ENCODE measurements at places on chromosomes 1 and 21.

DNA sequence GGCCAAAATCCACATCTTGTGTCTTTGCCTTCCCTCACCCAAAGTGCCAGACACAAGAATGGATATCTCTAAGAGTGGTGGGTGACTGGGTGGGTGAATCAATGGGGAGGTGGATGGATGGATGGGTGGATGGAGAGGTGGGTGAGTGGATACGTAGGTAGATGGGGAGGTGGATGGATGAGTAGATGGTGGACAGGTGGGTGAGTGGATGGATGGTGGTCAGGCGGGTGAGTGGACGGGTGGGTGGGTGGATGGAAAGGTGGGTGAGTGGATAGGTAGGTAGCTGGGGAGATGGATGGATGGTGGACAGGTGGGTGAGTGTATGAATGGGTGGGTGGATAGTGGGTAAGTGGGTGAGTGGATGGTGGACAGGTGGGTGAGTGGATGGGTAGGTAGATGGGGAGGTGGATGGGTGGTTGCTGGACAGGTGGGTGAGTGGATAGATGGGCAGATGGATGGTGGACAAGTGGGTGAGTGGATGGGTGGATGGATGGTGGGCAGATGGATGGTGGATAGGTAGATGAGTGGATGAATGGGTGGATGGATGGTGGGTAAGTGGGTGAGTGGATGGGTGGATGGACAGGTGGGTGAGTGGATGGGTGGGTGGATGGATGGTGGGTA is 34.2 kb downstream of the SLC19A1 start:
- no peak for DNase-seq

DNA sequence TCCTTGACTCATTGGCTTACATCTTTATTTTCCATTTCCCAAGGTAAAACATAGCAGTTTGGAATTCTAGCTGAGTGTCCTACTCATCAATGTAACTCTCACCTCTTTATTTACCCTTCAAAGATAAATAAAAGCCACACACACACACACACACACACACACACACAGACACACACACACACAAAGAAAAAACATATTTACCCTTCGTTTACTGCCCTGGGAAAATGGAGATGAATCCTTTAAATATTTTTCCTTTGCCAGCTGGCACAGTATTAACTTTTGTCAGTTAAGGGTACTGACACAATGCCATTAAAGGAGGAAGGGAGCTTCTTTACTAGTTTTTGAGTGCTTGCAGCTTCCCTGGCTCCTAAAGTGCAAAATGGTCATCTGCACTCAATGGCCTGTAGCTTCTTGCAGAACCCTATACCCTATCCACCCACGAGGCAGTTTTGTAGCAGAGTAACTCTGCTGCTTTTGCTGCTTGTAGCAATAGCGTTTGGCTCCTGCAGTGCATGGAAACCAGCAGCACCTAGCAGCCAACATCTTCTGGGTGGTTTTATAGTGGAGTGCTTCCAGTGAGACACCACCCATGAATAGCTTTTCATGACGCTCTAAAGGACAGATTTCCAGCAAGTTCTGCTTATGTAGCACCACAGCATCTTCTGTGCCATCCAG is 103.7 kb downstream of the HS2ST1 start:
- DNase-seq: no peak

DNA sequence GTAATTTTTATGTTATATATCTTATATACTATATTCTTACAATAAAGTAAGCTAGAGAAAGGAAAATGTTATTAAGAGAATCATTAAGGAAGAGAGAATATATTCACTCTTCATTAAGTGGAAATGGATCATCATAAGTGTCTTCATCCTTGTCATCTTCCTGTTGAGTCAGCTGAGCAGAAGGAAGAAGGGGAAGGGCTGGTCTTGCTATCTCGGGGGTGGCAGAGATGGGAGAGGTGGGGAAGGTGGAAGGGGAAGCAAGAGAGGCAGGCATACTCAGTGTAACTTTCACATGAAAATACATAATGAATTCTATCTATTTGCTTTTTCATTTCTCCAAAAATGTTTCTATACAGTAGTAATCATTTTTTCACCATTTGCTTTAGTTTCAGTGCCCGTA is 5.1 kb downstream of the DNASE2B start:
- no peak for DNase-seq

GRCh38 chr1:205291596-205291995 is 29.9 kb downstream of the NUAK2 start:
- no peak for DNase-seq

GRCh38 chr21:44258056-44258725 is 3.5 kb downstream of the DNMT3L start:
- DNase-seq: no peak

- DNase-seq: no peak
Measured at GRCh38 chr1:106753066-106753465, 303.4 kb upstream of the PRMT6 start.

- DNase-seq: no peak
Measured at GRCh38 chr1:66787641-66788040, 13.4 kb downstream of the INSL5 start.

- DNase-seq: no peak
Measured at GRCh38 chr1:237383791-237384190, 341.8 kb downstream of the RYR2 start.

DNA sequence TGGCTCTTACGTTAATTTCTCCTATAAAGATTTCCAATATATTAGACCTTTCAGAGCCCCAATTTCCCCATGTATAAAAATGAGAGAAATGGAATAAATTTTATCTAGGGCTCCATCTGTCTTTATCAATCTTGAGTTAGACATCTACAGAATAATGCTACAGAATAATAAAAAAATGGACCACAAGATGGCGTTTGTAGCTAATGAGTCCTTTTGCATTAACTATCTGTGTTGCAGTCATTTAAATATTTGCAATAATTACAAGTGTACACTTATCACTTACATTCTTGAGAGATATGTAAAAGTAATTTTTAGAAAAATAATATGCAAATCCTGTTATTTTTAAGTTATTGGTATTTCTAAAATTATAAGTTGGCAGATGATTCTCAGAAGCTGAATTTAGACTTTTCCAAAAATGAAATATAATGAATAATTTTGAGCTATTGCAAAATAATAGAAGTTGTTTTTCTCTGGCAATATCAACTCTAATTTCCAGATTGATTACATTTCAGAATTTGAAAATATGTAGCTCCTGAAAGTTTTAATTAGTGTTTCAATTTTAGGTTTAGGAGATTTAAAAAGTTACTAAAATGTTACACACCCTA is 87.7 kb downstream of the SNX7 start:
- DNase-seq: no peak

GRCh38 chr1:198143797-198144196 is 13.0 kb upstream of the NEK7 start:
- DNase-seq: no peak

DNA sequence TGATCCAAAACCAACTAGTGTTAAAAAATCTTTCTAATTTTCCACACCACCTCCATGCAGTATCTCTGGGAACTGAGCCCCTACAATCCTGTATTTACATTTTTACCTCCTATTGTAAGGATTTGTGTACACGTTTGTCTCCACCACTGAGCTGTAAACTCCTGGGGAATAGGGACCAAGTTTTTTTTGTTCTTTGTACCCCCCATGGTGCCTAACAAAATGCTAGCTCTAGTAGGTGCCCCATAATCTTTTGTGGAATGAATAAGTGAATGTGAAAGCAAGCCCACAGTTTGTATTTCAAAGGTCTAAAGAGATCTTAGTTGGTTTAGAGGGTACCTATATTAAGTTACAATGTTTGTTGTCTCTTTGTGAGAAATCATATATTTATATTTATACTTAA is 879 bp upstream of the WLS start:
- no peak for DNase-seq

DNA sequence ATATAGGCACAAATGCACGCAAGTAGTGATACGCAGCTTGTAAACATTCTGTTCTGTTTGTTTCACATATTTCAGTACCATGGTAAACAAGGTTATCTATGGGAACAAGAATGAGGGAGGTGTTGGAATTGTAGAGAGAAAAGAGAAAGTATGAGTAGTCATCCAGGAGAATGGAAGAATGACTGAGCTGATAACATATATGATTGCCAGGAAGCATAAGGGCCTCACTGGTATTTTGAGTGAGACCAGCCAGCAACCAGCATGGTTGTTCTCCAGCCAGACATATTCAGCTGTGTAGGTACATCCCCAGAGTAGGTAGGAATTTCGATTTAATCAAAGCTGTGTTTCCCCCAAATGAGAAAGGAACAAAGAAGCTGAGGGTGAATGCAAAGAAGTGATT is 58.9 kb upstream of the ARTN start:
- DNase-seq: no peak

DNA sequence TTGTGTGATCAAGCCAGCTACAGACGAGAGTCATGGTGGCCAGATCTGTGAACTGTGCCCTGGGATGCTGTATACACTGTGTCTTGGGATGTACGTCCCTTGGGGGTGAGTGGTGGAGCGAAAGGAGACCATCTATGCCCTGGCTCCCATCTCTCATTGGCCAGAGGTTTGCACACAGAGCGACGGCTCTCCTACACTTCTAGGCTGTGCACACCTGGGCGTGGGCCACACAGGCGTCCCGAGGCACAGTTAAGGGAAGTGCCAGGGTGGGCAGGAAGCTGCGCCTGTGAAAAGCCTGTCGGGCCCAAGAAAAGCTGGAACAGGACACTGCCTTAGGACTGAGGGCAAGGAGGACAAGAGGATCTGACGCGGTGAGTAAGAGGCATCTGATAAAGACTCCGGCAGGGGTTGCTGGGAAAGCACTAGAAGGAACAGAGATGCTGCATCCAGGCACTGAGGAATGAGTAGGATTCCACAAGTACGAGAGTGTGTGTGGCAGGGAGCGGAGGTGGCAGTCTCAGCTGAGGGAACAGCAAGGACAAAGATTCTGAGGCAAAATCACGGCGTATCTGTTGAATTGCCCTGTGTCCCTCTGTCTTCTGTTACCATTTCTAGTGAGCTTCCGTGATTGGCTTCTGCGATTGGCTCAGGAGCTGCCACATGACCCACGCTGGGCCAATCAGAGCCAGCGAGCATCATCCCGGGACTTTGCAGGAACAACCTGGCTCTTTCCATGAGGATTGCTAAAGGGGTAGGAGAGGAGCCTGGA is 67.9 kb upstream of the ZBTB40 start:
- no peak for DNase-seq

DNA sequence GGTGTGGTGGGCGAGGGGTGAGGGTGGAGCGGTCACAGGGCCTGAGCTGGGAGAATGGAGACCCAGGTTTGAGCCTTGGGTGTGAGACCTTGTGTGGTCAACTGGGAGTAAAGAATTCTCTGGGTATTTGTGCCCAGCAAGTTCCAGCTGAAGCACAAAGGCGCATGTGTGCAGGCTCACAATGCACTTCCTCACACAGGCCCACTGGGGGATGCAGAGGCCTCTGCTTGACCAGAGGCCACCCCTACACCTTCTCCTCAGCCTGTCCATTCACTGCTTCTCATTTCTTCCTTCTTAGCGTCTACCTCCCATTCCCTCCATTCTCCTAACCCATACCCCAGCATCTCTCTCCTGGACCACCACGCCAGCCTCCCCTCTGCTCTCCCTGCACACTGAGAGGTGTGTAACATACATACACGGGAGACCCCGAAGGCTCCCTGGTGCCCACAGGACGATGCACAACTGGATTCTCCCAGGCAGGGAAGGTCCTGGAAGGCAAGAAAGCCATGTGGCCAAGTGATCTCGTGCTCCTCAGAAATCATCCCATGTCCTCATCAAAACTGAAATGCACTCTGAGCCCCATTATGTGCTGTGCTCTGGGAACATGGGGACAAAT is 12.3 kb upstream of the TTC39A start:
- DNase-seq: no peak

- no peak for DNase-seq
Measured at GRCh38 chr1:155967341-155968050, 10.9 kb downstream of the ARHGEF2 start.

GRCh38 chr1:89998306-89998705 is 3.4 kb downstream of the ZNF326 start:
- no peak for DNase-seq

GRCh38 chr1:228490120-228491078 is 3.2 kb downstream of the RNF187 start:
- no peak for DNase-seq

- DNase-seq: no peak
Measured at GRCh38 chr1:13793088-13793730, 93.2 kb downstream of the PRDM2 start.

DNA sequence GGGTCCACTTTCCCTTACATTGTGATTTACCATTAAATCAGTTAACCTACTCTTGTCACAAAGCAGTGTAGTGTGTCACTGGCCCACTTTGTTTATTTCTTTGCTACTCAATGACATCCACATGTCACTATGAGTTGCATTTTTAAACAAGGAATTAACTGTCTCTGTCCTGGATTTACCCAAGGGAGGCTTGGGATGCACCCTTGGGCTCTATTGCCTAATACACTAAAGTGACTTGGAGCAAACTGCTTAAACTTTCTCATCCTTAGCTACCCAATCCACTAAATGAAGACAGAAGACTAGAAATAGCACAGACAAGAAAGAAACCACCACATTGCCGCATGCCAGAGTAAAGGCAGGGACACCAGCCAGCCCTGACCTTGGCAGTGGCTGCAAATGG is 136.2 kb upstream of the TIAM1 start:
- DNase-seq: no peak

DNA sequence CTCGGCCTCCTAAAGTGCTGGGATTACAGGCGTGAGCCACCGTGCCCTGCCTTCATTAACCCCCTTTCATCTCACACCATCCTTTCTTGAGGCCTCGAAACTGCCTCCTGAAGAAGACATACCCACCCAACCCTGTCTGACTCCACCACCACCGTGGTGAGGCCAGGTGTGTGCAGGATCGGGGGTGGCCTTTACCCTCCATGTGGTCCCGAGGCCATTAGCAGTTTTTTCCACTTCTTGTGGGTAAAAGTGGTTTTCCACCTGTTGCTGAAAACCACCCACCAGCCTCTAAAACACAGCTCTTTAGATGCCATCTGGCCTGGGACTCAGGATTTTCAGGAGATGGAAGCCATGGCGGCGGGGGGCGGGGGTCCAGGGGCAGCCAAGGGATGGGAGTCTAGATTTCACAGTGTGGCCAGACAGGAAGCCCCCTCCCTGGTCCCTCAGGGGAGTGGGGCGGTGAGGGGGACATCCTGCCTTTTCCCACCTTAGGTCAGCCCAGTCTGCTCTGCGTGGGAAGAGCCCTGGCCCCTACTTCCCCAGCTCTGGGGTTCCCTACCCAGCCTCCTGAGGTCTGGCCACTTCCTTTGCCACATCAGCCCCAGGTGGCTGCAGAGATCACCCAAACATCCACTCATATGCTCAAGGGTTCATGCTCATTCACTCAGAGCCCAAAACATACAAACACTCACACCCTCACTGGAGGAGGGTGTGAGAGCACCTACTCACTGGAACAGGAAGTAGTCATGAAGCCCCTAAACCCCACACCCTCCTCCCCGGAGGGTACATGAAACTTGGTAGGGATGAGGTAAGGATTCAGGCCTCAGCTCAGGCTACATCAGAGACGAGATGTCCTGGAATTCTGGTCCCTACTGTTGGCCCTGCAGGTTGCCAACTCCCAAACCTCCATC is 2.3 kb downstream of the FGR start:
- no peak for DNase-seq
